Gastrocnemius medialis (tissue), 4 donors: ENCODE measurements at places on chromosomes 13 and 19. TPM values are rescaled to one million over a fixed set of nuclear protein-coding genes. Genes with fewer than 3 reads are reported as not detected.

The RGS9BP gene
- total RNA-seq, result 3.9 TPM

The STAP2 gene
- total RNA-seq, result not detected

The MCF2L gene
- 16.1 TPM for total RNA-seq

The KIR3DL1 gene
- total RNA-seq, result not detected

DNA sequence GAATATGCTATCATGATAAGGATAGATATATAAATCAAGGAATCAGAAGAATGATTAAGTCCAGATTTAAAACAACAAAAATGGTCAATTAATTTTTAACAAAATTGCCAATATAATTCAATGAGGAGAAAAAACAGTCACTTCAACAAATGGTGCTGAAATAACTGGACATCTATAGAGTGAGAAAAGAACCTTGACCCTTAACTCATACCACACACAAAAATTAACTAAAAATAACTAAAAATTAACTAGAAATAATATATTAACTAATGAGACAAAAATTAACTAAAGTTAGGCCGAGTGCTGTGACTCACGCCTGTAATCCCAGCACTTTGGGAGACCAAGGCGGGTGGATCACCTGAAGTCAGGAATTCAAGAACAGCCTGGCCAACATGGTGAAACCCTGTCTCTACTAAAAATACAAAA lies 9.5 kb downstream of the LGALS7 start:
- DNase-seq, result no peak

GRCh38 chr19:10651851-10652250 lies 2.3 kb upstream of the ILF3 start:
- no peak for DNase-seq

- DNase-seq, result no peak
Measured at GRCh38 chr13:23554000-23554399, 16.2 kb upstream of the TNFRSF19 start.

DNA sequence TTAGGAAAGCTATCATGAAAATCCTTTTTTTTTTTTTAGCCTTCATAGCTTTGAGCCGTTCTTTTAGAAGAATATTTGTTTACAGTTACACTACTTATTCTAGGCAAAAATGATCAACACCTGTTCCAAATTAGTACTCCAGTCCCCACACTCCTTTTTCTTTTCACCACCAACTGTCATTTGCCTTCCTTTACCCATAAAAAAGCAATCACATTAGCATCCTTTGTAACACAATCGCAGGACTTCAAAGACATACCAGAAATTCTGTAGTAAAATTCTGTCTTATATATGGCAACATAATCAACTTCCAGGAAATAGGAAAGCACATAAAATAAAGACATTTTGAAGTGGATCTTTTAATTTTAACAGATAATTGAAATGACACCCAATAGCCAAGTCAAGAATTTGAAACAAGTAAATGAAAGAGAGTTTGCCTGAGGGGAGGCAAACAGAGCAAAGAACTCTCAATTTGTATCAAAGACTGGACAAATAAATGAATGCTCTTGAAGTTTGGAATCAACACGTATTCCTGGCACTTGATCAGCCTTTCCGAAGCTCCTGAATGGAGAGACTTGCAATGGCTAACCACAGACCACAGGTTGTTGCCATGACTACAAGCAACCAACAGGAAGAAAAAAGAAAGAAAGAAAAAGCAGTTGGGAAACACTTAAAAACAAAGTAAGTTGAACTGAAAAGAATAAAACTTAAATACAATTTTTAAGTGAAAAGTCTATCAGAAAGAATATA lies 206.8 kb downstream of the PCDH9 start:
- DNase-seq, result no peak

- no peak for DNase-seq
Measured at GRCh38 chr19:37874784-37875183, 31.6 kb downstream of the WDR87 start.

GRCh38 chr13:112150352-112150751 lies 83.4 kb downstream of the SOX1 start:
- no peak for DNase-seq

DNA sequence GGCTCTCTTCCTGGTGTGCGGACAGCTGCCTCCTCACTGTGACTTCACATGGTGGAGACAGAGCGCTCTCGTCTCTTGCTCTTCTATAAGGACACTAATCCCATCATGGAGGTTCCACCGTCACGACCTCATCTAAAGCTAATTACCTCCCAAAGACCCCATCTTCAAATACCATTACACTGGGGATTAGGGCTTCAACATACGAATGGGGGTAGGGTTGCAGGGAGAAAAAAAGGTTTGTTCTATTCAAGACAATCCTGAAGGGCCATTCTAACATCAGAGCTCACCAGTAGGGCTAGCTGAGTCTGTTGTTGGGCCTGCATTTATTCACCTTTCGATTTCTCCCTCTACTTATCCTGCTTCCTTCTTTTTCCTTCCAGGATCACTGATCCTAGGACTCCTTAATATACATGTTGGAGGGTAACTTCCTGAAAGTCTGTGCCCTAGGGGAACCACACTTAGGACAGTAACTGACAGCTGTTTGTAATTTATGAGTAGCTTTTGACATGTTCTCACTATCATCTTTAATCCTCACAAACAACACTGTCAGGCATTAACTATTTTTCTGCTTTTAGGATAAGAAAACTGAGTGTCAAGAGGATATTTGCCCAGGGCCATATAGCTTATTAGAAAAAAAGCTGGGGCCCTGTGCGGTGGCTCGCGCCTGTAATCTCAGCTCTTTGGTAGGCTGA lies 18.8 kb upstream of the GTF2F2 start:
- DNase-seq, result no peak
